Hematopoietic multipotent progenitor cell (in vitro differentiated cells): ENCODE measurements at places on chromosomes 1 and 21.

DNA sequence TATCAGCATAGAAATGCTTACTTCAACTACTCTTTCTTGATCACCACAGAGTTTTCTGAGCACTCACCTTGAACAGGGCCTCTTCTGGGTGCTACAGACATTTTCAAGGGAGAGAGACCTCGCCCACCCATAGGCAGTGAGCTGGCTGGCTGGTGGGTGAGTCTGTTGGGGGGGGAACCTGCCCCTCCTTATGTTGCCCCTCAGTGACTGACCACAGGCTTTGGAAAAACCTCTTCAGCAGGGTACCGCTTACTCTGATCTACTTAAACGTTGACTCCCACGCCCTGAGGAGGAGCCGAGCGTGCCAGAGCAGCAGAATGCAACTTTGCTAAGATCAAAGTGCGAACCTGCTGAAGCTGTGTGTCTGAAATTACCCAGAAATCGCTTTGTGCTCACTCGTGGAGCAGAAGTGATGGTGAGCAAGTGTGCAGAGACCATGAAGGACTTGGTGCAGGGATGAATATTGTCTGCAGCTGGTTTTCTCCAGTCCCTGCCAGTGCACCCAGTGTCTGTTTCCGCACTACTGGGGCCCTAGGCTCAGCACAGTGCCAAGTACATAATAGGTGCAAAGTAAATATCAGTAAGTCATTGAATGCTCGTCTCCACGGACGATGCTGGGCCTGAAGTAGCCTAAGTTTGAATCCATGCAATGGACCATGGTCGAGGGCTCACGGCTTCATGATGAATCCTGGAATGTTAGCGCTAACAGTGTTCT, 158.7 kb upstream of the IRF2BP2 start:
- DNase-seq = no peak

GRCh38 chr1:50562106-50562505, 138.9 kb upstream of the DMRTA2 start:
- DNase-seq = no peak

DNA sequence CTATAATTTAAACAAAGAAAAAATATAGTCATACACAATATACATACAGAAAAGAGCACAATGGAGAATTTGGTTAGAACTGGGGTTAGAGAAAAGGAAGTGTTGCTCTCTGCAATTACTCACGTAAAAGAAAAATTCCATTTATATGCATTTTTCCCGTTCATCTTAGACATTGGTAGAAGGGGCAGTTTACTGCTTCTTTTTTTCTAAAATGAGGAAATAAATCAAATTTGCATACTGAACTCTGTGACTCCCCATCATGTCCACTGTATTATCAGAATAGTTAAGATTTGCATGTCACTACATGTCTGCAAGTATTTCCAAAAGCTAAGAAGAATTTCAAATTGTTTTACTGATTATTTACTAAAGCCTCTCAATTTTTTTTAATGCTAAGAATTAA, 44.1 kb upstream of the C1orf105 start:
- DNase-seq = no peak

- DNase-seq = no peak
Observed at GRCh38 chr21:41010101-41010435, 157.9 kb upstream of the BACE2 start.

DNA sequence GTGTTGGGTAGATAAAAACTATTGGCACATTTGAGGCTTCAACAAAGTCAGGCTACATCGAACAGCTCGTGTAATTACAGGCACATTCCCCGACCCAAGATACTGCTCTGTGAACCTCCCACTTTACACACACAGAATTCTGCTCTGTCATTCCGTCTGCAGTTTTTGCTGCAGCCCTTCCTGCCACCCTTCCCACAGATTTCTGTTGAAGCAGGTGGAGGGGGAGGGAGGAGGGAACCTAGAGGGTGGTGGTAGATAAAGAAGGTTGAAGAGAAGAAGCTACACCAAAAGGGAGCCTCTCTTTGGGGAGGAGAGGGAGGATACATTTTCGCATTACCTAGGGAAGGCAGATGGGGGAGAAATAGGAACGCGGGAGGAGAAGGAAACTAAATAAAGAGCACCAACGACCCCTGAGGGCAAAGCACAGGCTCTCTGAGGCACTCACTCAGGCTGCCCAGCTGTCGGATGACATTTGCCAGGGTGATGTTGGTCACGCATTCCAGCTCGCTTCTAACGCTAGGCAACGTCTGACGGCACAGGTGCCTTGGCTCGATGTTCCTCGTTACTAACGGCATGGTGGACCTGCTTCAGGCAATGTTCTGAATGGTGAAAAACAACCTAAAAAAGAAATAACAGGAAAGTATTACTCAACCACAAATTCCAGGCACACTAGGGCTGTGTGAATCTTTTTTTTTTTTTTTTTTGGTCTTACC, 36.0 kb downstream of the GPR3 start:
- no peak for DNase-seq

DNA sequence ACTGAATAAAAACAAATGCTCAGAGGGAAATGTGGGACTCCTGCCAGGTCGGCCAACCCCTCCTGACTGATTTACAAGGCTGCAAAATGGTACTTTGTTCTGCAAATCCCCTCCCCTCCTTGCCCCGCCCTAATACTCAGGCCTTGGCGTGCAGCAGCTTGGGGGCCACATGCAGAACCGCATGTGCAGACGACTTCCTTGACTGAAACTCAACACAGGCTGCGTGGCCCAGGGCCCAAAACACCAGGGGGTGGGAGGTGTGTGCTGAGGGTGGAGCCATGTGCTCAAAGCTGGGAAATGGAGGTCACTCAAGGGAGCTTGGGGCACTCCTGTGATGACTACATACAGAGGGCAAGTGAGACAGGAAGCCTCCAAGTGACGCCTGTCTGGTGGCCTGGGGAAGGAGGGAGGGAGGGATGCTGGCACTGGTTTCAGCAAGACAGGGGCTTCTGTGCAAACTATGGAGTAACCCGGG, 87.2 kb downstream of the MRPL37 start:
- peak; percentile 88 for DNase-seq

DNA sequence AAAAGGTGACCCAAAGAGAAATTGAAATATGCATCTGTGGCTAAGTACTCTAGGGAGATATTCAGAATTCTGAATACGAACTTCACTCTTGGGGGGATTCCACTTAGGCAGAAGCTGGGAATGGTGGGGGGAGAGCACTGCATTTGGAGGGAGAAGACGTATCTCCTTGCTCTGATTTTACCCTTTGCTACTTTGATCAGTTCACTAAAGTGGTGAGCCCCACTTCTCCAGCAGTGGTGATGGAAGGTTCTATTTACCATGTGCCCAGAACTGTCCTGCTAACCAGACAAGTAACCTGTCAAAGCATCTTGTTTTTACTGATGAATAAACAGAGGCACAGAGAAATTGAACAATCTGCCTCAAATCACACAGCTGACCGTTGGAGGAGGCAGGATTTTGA, 483.4 kb downstream of the SIPA1L2 start:
- DNase-seq = no peak

DNA sequence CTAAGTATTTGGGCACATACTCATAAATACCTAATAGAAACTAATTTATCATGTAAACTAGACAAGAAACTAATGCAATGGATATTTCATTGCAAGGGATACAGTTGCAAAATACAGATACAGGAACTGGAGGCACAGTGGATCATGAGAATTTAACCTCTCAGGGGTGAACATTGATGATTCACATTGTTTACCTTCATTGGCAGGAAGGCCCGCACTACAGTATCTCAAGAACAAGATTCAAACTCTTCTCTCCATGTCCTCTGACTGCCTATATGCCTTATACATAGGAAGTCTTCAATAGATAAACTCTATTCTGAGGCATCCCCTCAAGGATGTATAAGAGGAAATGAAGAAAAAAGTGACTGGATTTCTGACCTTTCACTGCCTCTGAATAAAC, 18.4 kb upstream of the PTBP2 start:
- no peak for DNase-seq

- peak; percentile 89 for DNase-seq
Observed at GRCh38 chr21:36069713-36070583, at the start of gene CBR1. CBR1 (plus strand) TSS chr21:36070024; CDS start chr21:36070116, 92 bp downstream.

DNA sequence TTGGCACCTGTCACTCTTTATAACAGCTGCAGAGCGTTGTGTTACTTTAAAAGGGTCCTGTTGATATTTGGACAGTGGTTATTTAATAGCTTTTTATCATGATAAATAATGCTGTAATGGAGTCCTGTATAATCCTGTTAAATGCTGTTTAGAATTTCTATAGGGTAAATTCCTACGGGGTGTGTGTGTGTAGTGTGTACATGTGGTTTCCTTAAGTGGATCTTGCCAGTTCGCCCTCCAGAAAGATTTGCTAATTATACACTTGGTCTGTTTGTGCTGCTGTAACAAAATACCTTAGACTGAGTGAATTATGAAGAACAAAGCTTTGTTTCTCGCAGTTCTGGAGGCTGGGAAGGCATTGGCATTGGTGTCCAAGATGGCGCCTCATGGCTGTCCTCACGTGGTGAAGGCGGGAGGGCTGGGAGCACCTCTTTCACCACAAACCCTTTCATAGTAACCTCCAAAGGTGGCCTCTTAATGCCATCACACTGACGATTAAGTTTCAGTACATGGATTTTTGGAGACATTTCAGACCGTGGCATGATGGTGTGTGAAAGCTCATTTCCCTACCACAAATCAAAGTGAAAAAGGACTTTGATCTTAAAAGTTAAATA, 11.2 kb downstream of the PRMT2 start:
- no peak for DNase-seq

GRCh38 chr1:38018864-38019343, 6.4 kb downstream of the UTP11 start:
- no peak for DNase-seq

GRCh38 chr21:45383111-45383614, 21.8 kb upstream of the COL18A1 start:
- DNase-seq = no peak

DNA sequence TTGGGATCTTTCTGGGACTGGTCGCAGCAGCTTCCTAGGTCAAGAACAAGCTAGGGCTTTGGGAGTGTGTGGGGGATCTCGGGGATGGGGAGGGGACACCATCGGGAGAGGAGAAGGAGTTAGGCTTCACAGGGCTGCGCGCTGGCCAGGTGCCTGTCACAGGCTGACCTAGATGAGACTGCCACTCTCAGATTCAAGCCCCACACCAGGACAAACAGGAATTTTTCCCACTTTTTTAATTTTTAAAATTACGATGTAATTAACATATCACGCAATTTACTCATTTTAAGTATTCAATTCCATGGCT, 180.6 kb downstream of the CAMTA1 start:
- DNase-seq = no peak

GRCh38 chr1:246791303-246791918, 67.2 kb downstream of the SCCPDH start:
- no peak for DNase-seq

- DNase-seq = no peak
Observed at GRCh38 chr1:99975529-99975928, 5.7 kb downstream of the SLC35A3 start.

- DNase-seq = no peak
Observed at GRCh38 chr1:9293533-9294404, 1.1 kb downstream of the SPSB1 start.

- DNase-seq = peak; percentile 7
Observed at GRCh38 chr1:22776035-22776613, 65.5 kb downstream of the EPHB2 start.
